ENCODE measurements at places on chromosomes 1 and 21.
A peak's percentile ranks its signal among the peaks of the same experiment; 100 is the strongest.

DNA sequence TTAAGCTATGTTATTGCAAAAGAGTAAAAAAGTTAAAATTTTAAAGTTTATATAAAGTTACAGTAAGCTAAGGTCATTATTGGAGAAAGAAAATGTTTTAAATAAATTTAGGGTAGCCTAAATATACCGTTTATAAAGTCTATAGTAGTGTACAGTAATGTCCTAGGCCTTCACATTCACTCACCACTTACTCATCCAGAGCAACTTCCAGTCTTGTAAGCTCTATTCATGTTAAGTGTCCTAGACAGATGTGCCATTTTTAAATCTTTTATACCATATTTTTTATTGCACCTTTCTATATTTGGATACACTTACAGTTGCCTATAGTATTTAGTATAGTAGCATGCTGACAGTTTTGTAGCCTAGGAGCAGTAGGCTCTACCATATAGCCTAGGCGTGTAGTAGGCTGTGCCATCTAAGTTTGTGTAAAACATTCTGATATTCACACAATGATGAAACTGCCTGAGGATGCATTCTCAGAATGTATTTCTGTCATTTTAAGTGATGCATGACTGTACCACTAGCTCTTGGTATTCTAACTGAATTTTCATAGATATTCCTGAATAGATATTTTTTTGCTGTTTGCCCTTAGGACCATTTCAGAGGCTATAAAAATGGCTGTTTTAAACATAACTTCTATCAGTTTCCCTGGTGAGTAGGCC is 26.8 kb downstream of the PPP2R5A start:
- DNase-seq, result no peak

- no peak for DNase-seq
These were observed 165.0 kb upstream of the EDN2 start for GRCh38 chr1:41649396-41650027.

DNA sequence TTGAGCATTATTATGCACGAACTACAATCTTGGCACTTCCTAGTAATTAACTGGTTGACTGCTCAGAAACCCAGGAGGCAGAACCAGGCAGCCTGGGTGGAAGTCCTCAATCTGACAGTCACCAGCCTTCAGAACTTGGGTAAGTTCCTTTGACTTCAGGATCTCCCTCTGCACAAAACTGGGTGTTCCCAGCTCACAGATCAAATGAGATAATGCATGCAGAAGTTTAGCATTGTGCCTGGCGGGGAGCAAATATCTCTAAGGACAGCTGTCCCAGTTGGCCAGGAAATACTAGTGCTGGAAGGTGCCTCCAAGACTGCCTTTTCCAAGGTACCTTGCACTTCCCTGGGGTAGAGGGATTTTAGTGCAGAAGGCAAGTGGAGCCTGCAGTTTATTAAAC is 294.8 kb downstream of the PCP4 start:
- no peak for DNase-seq

- DNase-seq, result no peak
These were observed 46.7 kb downstream of the H3-3A start for GRCh38 chr1:226108935-226109828.

GRCh38 chr1:168491527-168492164 is 52.2 kb downstream of the XCL2 start:
- no peak for DNase-seq

GRCh38 chr1:221925947-221926346 is 184.1 kb upstream of the DUSP10 start:
- no peak for DNase-seq

DNA sequence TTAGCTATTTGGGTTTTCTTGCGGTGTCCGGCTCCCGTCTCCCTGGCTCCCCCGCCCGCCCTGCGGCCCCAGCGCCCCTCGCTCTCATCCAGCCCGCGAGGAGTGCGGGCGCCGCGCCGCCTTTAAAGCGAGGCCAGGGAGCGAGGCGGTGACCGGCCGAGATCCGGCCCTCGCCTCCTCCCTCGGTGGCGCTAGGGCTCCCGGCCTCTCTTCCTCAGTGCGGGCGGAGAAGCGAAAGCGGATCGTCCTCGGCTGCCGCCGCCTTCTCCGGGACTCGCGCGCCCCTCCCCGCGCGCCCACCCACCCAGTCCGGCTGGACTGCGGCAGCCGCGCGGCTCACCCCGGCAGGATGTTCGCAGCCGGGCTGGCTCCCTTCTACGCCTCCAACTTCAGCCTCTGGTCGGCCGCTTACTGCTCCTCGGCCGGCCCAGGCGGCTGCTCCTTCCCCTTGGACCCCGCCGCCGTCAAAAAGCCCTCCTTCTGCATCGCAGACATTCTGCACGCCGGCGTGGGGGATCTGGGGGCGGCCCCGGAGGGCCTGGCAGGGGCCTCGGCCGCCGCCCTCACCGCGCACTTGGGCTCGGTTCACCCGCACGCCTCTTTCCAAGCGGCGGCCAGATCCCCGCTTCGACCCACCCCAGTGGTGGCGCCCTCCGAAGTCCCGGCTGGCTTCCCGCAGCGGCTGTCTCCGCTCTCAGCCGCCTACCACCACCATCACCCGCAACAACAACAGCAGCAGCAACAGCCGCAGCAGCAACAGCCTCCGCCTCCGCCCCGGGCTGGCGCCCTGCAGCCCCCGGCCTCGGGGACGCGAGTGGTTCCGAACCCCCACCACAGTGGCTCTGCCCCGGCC is 492 bp downstream of the HLX start:
- DNase-seq, result no peak

GRCh38 chr1:85284202-85284601 is 7.8 kb upstream of the BCL10 start:
- DNase-seq, result no peak

GRCh38 chr21:38267136-38267755 is 10.5 kb downstream of the KCNJ15 start:
- DNase-seq, result no peak

DNA sequence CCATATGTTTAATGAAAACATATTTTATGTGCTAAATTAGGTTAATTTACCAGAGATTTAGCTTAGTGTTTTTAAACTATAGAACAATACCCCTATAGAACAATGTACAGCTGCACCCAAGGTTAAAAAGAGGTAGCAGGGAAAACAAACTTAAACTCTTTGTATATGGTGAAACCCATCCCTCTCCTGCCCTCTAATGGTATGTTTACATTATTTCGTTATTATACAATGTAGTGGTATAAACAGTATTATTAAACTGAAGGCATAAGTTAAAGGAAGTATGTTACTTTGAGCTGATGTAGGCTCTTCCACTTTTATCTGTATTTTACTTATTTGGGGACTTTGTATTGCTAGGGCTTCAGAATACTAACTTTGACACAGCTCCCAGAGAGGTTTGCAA is 16.7 kb upstream of the ZYG11A start:
- DNase-seq, result no peak

- DNase-seq, result peak; percentile 75
These were observed 22.9 kb upstream of the LDLRAP1 start for GRCh38 chr1:25520446-25521061.

DNA sequence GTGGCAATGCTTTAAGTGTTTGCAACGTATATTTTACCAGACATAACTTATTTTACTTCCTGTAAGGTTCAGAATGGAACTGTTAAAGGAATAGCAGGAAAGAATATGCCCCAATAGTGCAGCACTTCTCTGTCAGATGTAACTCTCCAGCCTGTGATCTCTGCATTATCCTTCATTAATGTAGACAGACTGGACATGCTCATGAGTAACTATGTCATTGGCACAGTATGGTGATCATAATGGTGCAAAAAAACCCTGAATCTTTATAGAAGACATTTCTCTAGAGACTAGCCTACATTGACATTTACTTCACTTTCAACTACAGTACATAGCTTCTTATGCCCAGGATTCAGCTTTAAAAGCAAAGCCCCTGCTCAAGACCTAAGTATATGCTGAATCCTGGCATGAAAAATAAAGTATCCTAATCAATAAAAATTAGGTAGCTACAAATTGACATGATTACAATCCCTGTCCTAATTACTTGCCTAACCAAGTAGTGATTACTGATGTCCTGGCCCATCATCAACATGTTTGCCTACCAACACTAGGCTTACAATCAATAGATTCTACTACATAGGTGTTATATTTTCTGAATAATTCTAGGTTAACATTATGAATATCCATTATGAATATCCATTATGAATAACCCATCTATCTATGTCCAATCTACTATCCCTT is 13.9 kb downstream of the COX20 start:
- no peak for DNase-seq

DNA sequence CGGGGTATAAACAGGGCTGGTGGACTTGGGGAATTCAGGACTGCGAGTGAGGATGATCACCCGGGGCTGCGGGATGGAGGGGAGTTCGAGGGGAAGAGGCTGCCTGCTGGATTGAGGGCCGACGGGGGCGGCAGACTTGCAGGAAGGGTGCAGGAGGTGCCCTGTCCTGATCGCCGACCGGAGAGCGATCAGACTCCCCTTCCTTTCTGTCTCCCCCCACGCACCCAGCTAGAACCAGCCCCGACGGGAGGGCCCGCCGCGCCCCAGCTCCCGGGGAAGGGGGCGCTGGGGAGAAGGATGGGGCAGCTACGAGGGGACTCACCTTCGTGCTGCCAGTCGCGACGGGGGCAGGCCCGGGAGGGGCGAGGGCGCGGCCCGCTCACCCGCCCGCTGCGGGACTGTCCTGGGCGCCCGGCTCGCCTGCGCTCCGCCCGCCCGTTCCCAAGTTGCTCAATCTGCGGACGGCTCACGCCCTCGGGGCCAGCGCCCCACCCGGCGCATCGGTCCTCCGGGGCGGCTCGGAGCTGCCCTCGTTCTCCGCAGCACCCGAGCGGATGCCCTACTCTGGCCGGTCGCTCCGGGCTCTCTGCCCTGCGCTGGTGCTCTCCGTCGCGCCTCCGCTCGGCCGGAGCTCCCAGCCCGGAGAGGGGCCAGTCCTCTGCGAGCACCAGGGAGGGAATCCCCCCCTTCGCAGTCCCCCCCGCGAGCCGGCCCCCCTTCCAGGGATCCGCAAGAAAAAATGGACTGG is at the start of gene RSPO1:
Gene RSPO1, minus strand, starts transcription at position 649 of the 748 bp plus-strand sequence. CDS start 5,231 bp downstream, outside the sequence.
- DNase-seq, result no peak

DNA sequence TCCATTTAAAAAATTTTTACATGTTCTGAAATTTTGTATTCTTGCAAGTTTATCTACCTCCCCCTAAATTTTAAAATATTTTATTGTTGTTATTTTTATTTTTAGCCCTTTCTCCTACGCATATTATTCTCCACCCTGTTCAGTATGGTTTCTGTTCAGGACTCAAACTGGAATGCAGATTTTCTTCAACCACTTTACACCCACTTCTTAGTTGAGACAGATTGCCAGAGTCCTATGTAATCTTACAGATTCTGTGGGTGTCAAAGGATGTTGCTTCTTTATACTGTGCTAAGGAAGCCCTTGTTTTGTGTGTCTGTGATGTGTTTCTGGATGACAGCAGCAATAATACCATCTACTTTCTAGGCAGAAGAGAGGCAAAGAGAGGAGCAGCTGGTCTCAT is 20.7 kb upstream of the PPP1R8 start:
- DNase-seq, result no peak

DNA sequence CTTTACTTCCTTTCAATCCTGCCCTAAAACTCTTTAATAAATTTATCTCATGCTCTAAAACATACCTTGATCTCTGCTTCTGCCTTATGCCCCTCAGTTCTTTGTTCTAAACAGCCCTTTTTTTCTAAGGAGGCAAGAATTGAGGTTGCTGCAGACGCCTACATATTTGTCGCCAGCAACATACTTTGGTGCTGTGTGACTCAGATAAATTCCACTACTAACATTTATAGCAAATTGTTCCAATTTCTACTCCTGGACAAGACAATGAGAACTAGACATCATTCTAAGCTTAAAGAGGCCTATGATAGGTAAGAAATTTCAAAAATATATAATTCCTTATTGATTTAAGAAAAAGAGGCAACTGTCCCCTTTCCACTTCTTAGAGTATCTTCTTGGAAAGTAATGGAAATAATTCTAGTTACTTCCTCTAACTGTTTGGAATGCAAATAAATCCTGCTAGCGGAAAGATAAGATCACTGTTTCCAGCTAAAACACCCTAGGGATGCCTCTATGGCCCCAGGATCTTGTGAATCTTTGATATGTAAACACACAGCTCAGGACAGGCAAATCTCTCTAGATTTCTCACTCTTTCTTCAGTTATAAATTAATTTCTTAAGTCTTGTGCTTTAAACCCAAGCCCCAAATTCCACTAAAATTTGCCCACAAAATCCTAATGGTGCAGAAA is 869.1 kb downstream of the KCNT2 start:
- DNase-seq, result no peak

DNA sequence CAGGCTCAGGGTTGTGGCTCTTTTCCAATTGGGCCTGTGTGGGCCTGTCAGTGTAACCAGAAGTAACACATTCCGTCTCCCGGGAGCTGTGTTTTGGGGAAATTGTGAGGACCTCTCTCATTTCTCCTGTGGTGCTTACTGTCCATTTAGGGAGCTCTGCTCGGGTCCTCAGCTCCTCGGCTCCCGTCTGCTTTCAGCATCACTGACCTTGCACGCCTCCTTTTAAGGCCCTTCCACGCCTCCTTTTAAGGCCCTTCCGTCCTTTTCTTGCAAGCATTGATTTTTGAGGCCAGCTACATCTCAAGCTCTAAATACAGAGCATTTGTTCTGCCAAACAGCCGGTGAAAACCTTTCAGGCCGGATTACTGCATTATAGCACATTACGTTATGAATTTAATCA is 9.7 kb downstream of the CA6 start:
- no peak for DNase-seq

DNA sequence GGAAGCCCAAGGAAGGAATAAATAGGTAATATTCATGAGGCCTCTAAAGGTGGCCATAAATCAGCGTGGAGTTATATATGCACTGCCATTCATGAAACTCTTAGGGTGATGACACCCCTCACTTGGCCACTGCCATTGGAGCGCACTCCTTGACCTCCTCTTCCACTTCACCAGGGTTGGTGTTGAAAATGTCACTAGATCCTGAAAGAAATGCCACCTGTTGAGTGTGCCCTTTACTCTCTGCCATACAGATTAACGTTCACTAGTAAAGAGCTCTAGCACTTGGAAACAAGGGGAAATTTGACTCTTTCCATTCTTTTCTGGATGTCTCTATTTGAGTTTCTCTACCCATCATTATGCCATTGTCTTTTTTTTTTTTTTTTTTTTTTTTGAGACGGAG is 83.5 kb upstream of the GREM2 start:
- no peak for DNase-seq

DNA sequence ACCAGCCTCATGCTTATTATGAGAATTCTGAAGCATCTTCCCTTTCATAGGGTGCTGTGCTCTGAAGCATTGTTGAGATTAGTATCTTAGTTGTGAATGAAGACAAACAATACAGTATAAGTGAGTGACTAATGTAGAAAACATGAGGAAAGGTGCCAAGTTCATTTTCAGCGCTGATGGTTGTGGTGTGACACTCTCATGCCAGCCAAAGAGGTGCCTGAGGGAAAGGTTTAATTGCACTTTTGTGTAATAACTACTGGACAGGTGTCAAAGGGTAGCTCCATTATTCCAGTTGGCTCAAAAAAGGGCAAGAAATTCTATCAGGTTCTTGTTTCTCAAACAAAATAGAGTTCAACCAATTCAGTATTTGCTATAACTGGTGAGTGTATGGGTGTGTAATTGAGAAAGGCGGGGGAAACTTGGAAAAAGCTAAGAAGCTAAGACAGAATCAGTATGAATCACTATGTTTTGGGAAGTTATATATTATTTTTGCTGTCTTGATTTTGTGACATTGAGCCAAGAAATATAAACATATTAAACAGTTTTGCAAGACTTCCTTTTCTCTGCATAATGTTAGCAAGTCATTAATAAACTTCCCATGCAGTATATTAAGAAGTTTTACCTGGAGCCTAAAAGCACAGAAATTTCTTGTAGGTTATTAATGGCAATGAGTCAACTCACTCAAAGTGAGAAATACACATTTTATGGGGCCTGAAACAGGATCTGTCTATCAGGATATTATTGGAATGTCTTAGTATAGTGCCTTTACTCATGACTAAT is 31.8 kb downstream of the KCNK2 start:
- no peak for DNase-seq

Data from stimulated activated naive CD8-positive, alpha-beta T cell treated with anti-CD3 and anti-CD28 coated beads, Interleukin-15, Interleukin-2, amounts not matched to agents 100 U/mL and 50 U/mL, for 24 hours (primary cell).